Breast epithelium (tissue), 4 donors: ENCODE measurements at places on chromosomes 12 and 14.

DNA sequence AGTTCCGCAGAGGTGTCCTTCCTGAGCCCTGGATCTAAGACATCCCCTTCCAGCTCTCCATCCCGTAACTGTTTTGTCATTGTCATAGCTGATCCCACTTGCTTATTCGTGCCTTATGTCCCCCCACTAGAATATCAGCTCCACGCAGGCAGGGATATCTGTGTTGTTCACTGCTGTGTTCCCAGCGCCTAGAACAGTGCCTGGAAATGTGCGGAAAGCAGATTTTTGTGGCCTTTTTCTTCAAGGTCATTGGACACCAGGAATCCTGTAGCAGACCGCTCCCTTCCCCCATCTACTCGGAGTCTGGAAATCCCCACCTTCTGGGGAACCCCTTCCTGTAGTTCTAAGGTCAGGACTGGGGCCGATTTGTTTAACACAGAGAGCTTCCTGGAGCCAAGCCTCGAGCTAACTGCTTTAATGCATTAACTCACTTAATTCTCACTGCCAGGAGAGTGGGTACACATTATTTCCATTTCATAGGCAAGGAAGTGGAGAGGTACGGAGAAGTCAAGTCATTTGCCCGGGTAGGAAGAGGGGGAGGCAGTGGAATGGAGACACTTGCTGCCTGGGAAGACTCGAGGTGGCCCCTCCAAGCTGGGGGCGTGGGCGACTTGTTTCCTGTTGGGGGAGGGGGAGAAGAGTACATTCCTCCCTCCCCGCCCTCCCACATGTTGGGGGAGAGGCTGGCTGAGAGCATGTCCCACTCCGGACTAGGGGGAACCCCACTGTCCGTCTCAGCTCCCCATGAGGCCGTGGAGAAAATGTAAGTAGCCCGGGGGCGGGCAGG is 1.2 kb upstream of the SH2B3 start:
- no peaks in the 10 kb centered on the region for H3K36me3 ChIP-seq
- DNase-seq, result no peak
- peaks cover 4% of the 10 kb centered on the region for H3K4me1 ChIP-seq
- H3K27ac ChIP-seq, result peak overlapping the region; percentile 93
- no peaks in the 10 kb centered on the region for H3K27me3 ChIP-seq

DNA sequence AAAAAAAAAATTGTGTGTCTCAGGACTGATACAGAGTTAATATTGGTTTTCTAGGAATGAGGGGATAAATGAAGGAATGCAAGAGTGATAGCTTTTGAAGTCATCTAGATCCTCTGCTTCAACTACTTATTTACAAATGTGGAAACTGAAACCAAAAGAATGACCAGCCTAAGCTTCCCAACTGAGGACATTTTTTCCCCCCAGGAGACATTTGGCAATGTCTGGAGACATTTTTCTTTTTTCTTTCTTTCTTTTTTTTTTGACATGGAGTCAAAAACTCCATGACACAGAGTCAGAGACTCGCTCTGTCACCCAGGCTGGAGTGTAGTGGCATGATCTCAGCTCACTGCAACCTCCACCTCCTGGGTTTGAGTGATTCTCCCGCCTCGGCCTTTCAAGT is 15.3 kb downstream of the DLK1 start:
- no peak overlapping the region for H3K27ac ChIP-seq
- H3K4me1 ChIP-seq, result no peaks in the 10 kb centered on the region
- H3K27me3 ChIP-seq, result no peaks in the 10 kb centered on the region
- H3K4me3 ChIP-seq, result no peak overlapping the region
- H3K36me3 ChIP-seq, result no peaks in the 10 kb centered on the region
- no peak for DNase-seq

DNA sequence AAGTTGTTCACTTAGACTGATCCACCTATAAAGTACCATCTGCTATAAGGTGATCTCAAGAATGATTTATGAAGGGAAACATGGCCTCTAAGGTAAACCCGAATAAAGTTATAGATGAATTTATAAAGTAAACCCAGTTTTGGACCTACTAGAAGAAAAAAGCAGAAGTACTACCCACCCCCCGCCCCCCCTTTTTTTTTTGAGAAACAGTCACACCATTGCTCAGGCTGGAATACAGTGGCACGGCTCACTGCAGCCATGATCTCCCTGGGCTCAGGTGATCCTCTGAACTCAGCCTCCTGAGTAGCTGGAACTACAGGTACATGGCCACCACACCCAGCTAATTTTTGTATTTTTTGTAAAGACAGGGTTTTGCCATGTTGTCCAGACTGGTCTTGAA is 3.9 kb downstream of the ENTPD5 start:
- no peaks in the 10 kb centered on the region for H3K36me3 ChIP-seq
- no peak overlapping the region for H3K4me3 ChIP-seq
- no peaks in the 10 kb centered on the region for H3K27me3 ChIP-seq
- H3K27ac ChIP-seq, result no peak overlapping the region
- no peak for DNase-seq

DNA sequence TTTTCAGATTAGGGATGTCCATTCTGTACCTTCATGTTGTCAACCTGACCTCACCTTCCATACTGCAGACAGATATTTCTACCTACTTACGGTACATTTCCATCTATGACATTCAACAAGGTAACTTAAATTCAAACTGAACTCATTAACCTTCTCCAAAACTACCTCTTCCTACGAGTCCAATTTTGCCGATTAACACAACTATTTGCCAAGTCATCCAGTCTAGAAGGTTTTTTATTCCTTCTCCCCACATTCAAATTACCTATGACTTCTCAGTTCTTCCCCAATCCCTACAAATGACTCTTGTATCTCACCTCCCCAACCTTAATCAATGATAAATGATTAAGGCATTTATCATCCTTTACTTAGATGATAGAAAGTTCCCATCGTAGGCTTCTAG is 23.6 kb downstream of the SPTSSA start:
- no peaks in the 10 kb centered on the region for H3K27me3 ChIP-seq
- no peaks in the 10 kb centered on the region for H3K36me3 ChIP-seq
- no peak overlapping the region for H3K27ac ChIP-seq
- DNase-seq, result no peak
- no peak overlapping the region for H3K4me3 ChIP-seq
